Bronchus fibroblast of lung (primary cell): ENCODE measurements at places on chromosomes 1 and 21. TPM values are rescaled to one million over a fixed set of nuclear protein-coding genes. Genes with fewer than 3 reads are reported as not detected.

AMY1C gene
- not detected in 2 replicates for total RNA-seq

SLC45A1 gene
- 3.0 and 3.5 TPM in 2 replicates for total RNA-seq

SPRR1A gene
- total RNA-seq: not detected in 2 replicates

VWA5B1 gene
- total RNA-seq: not detected in 2 replicates

CFHR5 gene
- not detected in 2 replicates for total RNA-seq

ACTN2 gene
- total RNA-seq: not detected in 2 replicates

AMPD1 gene
- not detected in 2 replicates for total RNA-seq

OR2M3 gene
- not detected in 2 replicates for total RNA-seq

KCNJ15 gene
- 0.15 TPM in 1 of 2 replicates, not detected in the other for total RNA-seq

CR2 gene
- not detected in 2 replicates for total RNA-seq

GCSAML gene
- not detected in 2 replicates for total RNA-seq

HCRTR1 gene
- not detected in 2 replicates for total RNA-seq

GPR161 gene
- total RNA-seq: 8.9 and 11.1 TPM in 2 replicates

COL8A2 gene
- 1.3 TPM in 2 replicates for total RNA-seq

SNRNP40 gene
- 103 and 107 TPM in 2 replicates for total RNA-seq

PALMD gene
- total RNA-seq: not detected in 2 replicates

CRYBG2 gene
- total RNA-seq: 1.3 TPM in 1 of 2 replicates, not detected in the other

ELF3 gene
- total RNA-seq: under 0.01 and 0.17 TPM in 2 replicates

UBE2U gene
- total RNA-seq: not detected in 2 replicates

IFNGR2 gene
- 46.4 and 50.7 TPM in 2 replicates for total RNA-seq

LCE2A gene
- not detected in 2 replicates for total RNA-seq

SPRR5 gene
- not detected in 2 replicates for total RNA-seq

TRIM62 gene
- 4.0 and 4.2 TPM in 2 replicates for total RNA-seq

PAX7 gene
- not detected in 2 replicates for total RNA-seq

G0S2 gene
- total RNA-seq: 63.6 and 66.9 TPM in 2 replicates

DNAJC28 gene
- 0.59 and 1.5 TPM in 2 replicates for total RNA-seq

PBX1 gene
- total RNA-seq: 22.7 and 28.2 TPM in 2 replicates

ERG gene
- total RNA-seq: not detected in 2 replicates

ERMAP gene
- total RNA-seq: 6.2 and 6.7 TPM in 2 replicates

MACO1 gene
- total RNA-seq: 7.9 and 8.9 TPM in 2 replicates

OVAAL gene
- not detected in 2 replicates for total RNA-seq

OR2G6 gene
- not detected in 2 replicates for total RNA-seq
